Activated naive CD4-positive, alpha-beta T cell treated with Interleukin-2 at 50 U/mL for 16 hours (primary cell): ENCODE measurements at places on chromosomes 16 and 17.

GRCh38 chr17:3978421-3979289 is 14.4 kb upstream of the ATP2A3 start:
- no peak for DNase-seq

- DNase-seq: no peak
Measured at GRCh38 chr17:38873640-38874380, 4.0 kb downstream of the LASP1 start.

- no peak for DNase-seq
Measured at GRCh38 chr16:53770641-53771040, 66.7 kb downstream of the FTO start.

GRCh38 chr17:77327181-77327565 is 186.4 kb downstream of the SEC14L1 start:
- DNase-seq: no peak

- DNase-seq: no peak
Measured at GRCh38 chr16:4341250-4341649, 9.9 kb downstream of the PAM16 start.

DNA sequence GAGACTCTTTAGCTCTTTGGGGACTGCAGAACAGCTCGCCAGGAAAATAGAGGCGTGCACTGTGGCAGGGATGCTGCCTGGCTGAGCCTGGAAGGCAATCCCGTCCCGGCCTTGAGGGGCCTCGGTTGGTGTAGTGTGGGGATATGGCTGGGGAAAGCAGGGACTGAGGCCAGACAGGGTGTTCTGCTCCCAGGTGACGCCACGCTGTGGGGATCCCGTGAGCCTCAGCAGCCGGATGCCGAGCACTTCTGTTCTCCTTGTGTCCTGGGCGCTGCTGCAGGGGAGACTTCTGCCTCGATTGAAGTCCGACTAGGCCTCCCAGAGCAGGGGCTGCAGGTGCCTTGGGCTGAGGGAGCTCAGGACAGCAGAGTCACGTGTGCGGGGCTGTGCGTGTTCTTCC is 72.6 kb downstream of the BANP start:
- DNase-seq: no peak

GRCh38 chr17:46782250-46782953 is 36.1 kb downstream of the WNT3 start:
- no peak for DNase-seq

GRCh38 chr16:48622456-48623303 is 12.7 kb upstream of the N4BP1 start:
- DNase-seq: no peak
